ENCODE measurements at places on chromosomes 11 and 22. TPM values are rescaled to one million over a fixed set of nuclear protein-coding genes. Genes with fewer than 3 reads are reported as not detected.
A peak's percentile ranks its signal among the peaks of the same experiment; 100 is the strongest.

The OR52A1 gene
- total RNA-seq, result not detected

The OR52I2 gene
- not detected for total RNA-seq

The MRGPRE gene
- total RNA-seq, result not detected

DNA sequence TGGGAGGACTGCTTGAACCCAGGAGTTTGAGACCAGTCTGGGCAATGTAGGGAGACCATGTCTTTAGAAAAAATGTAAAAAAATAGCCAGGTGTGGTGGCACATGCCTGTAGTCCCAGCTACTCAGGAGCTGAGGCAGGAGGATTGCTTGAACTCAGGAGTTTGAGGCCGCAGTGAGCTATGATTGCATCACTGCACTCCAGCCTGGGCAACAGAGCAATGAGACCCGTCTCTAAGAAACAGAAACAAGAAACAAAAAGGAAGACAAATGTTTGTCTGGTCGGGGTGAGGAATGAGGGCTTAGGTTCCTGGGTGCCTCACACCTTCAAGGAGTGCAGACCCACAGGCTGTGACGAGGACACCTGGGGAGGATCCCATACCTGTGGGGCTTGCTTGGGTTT, 191.9 kb downstream of the CEP164 start:
- H3K36me3 ChIP-seq, result no peaks in the 10 kb centered on the region
- H3K27ac ChIP-seq, result no peak overlapping the region
- no peaks in the 10 kb centered on the region for H3K27me3 ChIP-seq
- H3K4me3 ChIP-seq, result no peak overlapping the region

- no peak for DNase-seq
- no peaks in the 10 kb centered on the region for H3K36me3 ChIP-seq
- no peaks in the 10 kb centered on the region for H3K4me1 ChIP-seq
Measured at GRCh38 chr11:91921974-91922373, 302.6 kb upstream of the FAT3 start.

- peaks cover 11% of the 10 kb centered on the region for H3K36me3 ChIP-seq
- H3K27ac ChIP-seq, result peak overlapping the region; percentile 76
- peaks cover 20% of the 10 kb centered on the region for H3K4me1 ChIP-seq
- peak; percentile 38 for DNase-seq
- peak overlapping the region; percentile 73 for H3K4me3 ChIP-seq
Measured at GRCh38 chr11:65047581-65048422, 6.8 kb downstream of the SAC3D1 start.

GRCh38 chr11:62001450-62002191, 34.2 kb upstream of the FTH1 start:
- H3K27me3 ChIP-seq, result no peaks in the 10 kb centered on the region
- no peak overlapping the region for H3K27ac ChIP-seq
- no peaks in the 10 kb centered on the region for H3K4me1 ChIP-seq
